ENCODE measurements at places on chromosomes 16 and 17.

DNA sequence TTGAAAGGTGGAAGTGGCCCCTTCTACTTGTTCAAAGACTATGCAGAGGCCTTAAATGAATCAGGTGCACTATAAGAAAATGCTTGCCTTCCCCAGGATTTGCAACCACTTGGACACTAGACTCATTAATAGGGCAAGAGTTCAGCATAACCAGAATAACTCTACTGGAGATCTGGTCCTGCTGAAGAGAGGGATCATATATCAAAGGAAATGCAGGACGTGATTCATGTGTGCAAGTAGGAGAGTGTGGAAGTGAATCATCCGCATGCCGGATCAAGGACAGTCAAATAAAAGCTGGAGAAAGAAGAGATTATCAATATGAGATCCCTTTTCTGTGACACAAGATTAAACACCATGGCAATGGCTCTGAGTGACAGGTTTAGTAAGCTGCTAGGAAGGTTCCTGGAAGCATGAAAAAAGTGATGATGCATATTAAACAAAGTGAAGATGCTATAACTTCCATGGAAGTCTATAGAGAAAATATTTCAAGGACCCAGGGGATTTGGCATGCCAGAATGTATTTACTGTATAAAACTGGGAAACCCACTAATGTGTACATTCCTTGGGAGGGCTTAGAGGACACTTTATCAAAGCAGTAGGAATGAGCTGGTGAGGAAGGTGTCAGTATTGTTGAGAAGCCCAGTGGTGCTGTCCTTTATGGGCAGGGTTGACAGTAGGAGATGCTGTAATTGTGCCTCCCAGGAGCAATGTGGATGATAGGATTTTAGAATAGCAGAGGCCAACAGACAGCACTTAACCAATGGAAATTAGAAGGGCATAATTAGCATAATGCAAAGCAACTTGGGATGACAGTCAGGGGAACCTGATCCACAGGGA lies 133.1 kb downstream of the ABCA8 start:
- DNase-seq = peak; percentile 97

DNA sequence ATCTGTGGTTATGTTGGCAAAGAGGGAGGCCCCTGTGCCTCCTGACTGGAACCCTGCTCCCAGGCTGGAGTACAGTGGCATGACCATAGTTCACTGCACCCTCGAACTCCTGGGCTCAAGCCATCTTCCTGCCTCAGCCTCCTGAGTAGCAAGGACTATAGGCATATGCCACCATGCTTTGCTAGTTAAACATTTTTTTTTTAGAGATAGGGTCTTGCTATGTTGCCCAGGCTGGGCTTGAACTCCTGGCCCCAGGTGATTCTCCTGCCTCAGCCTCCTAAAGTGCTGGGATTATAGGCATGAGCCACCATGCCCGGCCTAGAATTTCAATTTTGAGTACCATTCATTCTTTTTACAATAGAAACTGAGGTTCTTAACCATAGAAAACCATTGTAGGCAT lies 21.2 kb upstream of the ITGB3 start:
- no peak for DNase-seq

GRCh38 chr17:75945211-75945610 lies 4.4 kb upstream of the FBF1 start:
- DNase-seq = no peak

DNA sequence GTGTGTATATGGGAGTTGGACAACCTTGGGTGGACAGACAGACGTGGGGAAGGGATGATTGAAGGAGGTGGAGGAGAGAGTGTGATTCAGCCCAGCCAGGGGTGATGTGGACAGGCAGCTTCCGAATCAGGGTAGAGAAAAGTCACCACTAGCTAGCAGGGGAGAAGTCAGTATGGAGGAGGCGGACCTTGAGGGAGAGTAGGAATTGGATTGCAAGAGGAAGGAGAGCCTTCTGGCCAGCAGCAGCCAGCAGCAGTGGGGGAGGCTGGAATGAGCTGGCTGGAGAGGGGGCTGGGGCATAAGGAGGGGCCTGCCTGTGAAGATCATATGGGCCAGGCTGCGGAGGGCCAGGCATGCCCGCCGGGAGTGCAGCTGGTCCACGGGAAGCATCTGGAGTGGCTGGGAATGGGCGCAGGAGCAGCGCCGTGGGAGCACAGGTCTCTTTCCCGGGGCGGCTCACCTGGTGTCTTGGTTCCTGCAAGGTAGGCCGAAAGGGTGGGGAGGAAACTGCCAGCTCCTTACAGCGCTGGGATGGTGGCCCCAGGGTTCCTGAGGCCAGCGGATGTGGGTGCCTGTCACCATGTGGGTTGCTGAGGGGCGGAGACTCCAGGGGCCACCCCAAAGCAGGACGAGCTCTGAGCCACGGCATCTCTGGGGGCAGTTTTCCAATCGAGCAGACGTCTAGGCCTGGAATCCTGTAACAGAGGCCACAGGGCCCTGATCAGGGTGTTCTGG lies 235.3 kb downstream of the SEC14L1 start:
- DNase-seq = no peak

DNA sequence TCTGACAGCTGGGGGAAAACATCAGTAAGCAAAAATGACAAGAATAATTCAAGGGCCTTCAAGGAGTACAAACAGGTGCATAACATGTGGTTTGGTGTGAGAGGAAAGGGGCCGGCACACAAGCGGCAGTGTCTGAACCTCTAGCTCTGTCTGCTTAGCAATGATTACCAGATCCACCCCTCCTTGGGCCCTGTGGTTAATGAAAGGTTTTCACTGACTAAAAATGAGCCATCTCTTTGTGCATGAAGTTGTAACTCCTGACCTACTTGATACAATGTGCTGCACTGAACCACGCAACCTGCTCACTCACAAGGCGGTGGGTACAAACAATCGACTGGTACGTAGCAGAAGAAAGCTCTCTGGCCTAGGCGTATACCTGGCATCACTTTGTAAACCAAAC lies 15.1 kb downstream of the FAM117A start:
- DNase-seq = no peak

- no peak for DNase-seq
These were observed 168.2 kb downstream of the VPS53 start for GRCh38 chr17:546456-546855.

GRCh38 chr17:46063241-46063640 lies 64.2 kb downstream of the STH start:
- DNase-seq = peak; percentile 86

- DNase-seq = no peak
These were observed 25.3 kb downstream of the SPACA3 start for GRCh38 chr17:33016920-33017319.

GRCh38 chr16:8199390-8199789 lies 390.9 kb downstream of the TMEM114 start:
- no peak for DNase-seq

Data from PC-3 (cell line).